ENCODE measurements at places on chromosomes 3 and 15. TPM values are rescaled to one million over a fixed set of nuclear protein-coding genes. Genes with fewer than 3 reads are reported as not detected.

SLC2A2 gene
- total RNA-seq, result not detected

CYP11A1 gene
- not detected for total RNA-seq

FAM81A gene
- under 0.01 TPM for total RNA-seq

NLGN1 gene
- total RNA-seq, result 11.7 TPM

ZCWPW2 gene
- total RNA-seq, result 0.32 TPM

BNC1 gene
- 11.7 TPM for total RNA-seq

ALDH1A3 gene
- total RNA-seq, result 14.9 TPM

GABRA5 gene
- not detected for total RNA-seq

FAM131A gene
- 30.9 TPM for total RNA-seq

CACNA2D2 gene
- total RNA-seq, result not detected

SLC27A2 gene
- 0.61 TPM for total RNA-seq

SERPINI1 gene
- 1.2 TPM for total RNA-seq

ITGB5 gene
- total RNA-seq, result 88.3 TPM

POPDC2 gene
- total RNA-seq, result 0.65 TPM

FMN1 gene
- under 0.01 TPM for total RNA-seq

Data from epithelial cell of umbilical artery (primary cell).